ENCODE measurements at places on chromosomes 4 and X.

- DNase-seq: no peak
Observed at GRCh38 chr4:106329041-106329618, 12.8 kb downstream of the AIMP1 start.

- no peak for DNase-seq
Observed at GRCh38 chrX:153640045-153640686, 6.8 kb upstream of the DUSP9 start.

GRCh38 chr4:100306018-100306417, 115.8 kb upstream of the DDIT4L start:
- DNase-seq: no peak

DNA sequence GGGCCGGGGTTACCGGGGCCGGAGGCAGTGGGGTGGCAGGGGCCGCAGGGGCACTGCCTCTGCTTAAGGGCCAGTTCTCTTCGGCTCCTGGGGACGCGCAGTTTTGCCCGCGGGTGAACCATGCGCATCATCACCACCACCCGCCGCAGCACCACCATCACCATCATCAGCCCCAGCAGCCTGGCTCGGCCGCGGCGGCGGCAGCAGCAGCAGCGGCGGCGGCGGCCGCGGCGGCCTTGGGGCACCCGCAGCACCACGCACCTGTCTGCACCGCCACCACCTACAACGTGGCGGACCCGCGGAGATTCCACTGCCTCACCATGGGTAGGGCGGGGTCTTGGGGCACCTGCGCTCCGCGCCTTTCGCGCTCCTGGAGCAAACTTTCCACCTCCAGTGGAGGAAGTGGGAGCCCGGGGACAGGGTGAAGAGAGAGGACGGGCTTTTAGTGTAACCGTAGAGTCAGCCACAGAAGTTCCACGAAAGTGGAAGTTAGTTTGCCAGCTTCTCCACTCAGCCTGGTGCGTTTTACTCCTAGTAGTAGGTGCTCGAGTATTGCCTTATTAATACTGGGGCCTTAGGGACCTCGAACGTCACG, 729 bp downstream of the GSX2 start:
- no peak for DNase-seq

Measured in NCI-H1417 treated with DMSO at 0.1 percent for 48 hours (cell line).